ENCODE measurements at places on chromosomes 1 and 21.

GRCh38 chr21:34969423-34970166 is 79.5 kb downstream of the RUNX1 start:
- no peaks in the 10 kb centered on the region for H3K27me3 ChIP-seq
- no peak overlapping the region for H3K4me3 ChIP-seq
- H3K4me1 ChIP-seq: peaks cover 64% of the 10 kb centered on the region
- peak overlapping the region; percentile 11 for H3K27ac ChIP-seq
- H3K36me3 ChIP-seq: peaks cover 18% of the 10 kb centered on the region
- DNase-seq: no peak

DNA sequence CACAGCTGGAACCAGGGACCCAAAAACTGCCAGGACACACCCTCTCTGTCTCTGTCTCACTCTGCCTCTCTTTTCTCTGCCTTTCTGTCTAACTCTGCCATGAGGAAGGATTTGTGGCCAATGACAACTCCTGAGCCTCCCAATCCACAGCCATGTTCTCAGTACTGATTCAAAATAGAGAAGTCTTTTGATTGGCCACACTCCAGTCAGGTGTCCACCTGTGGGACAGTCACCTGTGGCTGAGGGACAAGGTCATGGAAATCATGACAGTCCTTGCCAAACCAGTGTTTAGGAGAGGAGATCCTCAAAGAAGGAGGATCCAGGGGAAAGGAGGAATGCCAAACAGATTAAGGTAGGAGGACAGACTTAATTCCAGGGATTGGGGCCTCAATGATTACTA is 15.8 kb downstream of the TINAGL1 start:
- H3K36me3 ChIP-seq: no peaks in the 10 kb centered on the region
- peaks cover 49% of the 10 kb centered on the region for H3K27me3 ChIP-seq
- DNase-seq: no peak
- no peaks in the 10 kb centered on the region for H3K4me1 ChIP-seq

DNA sequence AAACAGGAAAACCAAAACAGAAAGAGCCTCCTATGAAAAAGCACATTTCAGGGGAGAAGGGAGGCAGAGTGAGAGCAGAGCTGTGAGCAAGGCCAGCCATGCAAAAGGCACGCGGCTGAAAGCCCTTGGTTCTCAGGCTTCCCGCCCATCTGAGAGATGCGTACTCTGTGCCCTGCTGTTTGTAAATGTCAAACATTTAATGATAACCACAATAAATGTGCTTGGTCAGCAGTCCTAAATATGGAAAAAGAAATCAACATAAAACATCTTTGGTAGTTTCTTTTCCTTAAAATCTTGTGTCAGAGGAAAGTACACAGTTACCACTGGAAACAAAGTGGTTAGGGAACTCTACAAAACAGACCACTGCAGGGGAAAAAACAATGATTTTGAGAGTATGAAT is 283.1 kb downstream of the DSCAM start:
- no peak for DNase-seq
- no peaks in the 10 kb centered on the region for H3K4me1 ChIP-seq
- H3K36me3 ChIP-seq: no peaks in the 10 kb centered on the region
- H3K27ac ChIP-seq: no peak overlapping the region
- no peak overlapping the region for H3K4me3 ChIP-seq

DNA sequence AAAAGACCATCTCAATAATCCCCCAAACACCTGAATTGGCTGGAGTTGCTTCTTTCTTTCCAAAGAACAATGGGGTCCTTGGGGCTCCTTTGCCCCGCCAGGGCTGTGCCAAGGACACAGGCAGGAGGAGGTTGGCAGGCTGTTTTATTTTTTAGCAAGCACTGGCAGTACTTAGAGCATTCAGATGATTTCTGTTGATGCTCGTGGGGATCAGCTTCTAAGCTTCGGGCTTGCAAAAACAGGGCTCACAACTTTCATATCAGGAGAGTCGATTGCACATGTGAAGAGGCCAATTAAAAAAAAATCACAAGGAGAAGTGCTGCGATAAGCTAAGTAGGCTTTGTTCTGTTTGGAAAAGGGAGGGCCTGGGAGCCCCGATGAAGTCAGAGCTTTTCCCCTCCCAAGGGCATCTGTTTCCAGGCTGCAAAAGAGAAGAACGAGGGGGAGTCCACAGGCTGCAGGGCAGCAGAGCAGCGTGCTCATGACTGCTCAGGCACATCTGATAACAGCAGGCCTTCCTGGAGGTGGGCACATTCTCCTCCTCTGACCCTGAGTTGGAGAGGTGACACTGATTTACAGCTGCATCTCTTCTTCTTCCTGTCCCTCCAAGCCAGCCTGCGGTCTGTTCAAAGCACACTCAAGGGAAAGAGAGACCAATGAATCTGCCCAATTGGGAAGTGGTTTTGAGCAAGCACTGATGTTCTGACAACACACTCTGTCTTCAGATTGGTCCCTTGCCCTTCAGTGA is 27.3 kb upstream of the BCAR3 start:
- H3K27ac ChIP-seq: no peak overlapping the region
- no peaks in the 10 kb centered on the region for H3K36me3 ChIP-seq
- no peak for DNase-seq
- no peaks in the 10 kb centered on the region for H3K27me3 ChIP-seq
- peaks cover 12% of the 10 kb centered on the region for H3K4me1 ChIP-seq

DNA sequence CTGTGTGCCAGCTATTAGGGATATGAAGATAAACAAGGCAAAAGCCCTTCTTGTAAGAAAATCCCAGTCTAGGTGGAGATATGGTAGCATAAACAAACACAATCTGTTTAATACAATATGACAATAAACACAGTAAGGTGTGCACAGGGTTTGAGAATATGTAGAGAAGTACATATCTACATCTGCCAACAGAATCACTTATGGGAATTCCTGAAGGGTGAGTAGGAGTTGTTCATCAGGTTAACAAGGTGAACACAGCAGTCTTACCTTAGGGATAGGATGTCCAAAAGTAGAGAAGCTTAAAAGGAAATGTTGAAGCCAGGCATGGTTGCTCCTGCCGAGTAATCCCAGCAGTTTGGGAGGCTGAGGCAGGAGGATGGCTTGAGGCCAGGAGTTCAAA is 57.7 kb upstream of the LRRC7 start:
- DNase-seq: no peak
- H3K4me1 ChIP-seq: no peaks in the 10 kb centered on the region
- H3K27ac ChIP-seq: no peak overlapping the region
- H3K4me3 ChIP-seq: no peak overlapping the region

- H3K27me3 ChIP-seq: no peaks in the 10 kb centered on the region
- no peak overlapping the region for H3K4me3 ChIP-seq
- no peak overlapping the region for H3K27ac ChIP-seq
These were observed 245.6 kb downstream of the RRAGC start for GRCh38 chr1:38613996-38614395.

DNA sequence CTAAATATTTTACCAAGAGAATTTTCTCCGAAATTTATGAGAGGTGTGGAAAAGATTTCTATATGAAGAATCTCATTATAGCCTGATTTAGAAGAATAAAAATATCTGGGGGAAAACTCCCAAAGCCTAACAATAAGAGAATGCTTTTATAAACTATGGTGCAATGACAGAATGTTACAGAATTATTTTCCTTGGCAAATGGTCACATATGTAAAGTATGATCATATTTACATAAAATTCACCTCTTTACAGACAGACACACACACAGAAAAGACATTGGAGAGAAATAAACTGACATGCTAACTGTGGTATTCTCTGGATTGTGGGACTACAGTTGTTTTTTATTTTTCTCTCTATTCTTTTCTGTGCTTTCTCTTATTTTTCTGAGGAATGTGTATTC is 226.3 kb upstream of the USP24 start:
- H3K4me1 ChIP-seq: no peaks in the 10 kb centered on the region
- DNase-seq: no peak
- no peak overlapping the region for H3K4me3 ChIP-seq
- H3K27me3 ChIP-seq: no peaks in the 10 kb centered on the region

GRCh38 chr1:33424205-33424604 is 6.7 kb downstream of the PHC2 start:
- DNase-seq: no peak
- peaks cover 3% of the 10 kb centered on the region for H3K27me3 ChIP-seq
- H3K4me1 ChIP-seq: no peaks in the 10 kb centered on the region

DNA sequence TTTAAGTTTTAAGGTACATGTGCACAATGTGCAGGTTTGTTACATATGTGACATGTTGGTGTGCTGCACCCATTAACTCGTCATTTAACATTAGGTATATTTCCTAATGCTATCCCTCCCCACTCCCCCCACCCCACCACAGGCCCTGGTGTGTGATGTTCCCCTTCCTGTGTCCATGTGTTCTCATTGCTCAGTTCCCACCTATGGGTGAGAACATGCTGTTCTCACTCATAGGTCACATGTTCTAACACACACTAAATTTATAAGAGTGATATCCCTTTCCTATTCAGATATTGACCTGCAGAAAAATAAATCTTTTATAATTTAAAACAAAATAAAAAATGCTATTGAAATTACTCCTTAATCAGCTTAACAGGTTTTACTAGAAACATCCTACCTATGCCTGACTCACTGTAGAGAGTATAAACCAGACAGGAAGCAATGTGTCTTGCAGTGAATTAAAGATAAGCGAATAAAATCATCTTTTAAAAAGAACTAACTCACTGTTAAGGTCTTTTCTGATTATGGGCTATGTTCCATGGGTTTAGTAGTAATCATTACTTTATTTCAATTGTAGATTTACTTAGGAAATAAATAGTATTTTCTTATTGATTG is 82.0 kb upstream of the DPH5 start:
- no peaks in the 10 kb centered on the region for H3K36me3 ChIP-seq
- H3K4me3 ChIP-seq: no peak overlapping the region
- DNase-seq: no peak
- H3K27ac ChIP-seq: no peak overlapping the region

- peaks cover 33% of the 10 kb centered on the region for H3K27me3 ChIP-seq
- no peaks in the 10 kb centered on the region for H3K4me1 ChIP-seq
- no peak overlapping the region for H3K4me3 ChIP-seq
- no peaks in the 10 kb centered on the region for H3K36me3 ChIP-seq
- H3K27ac ChIP-seq: no peak overlapping the region
These were observed 106.9 kb downstream of the RIPK4 start for GRCh38 chr21:41659791-41660560.

DNA sequence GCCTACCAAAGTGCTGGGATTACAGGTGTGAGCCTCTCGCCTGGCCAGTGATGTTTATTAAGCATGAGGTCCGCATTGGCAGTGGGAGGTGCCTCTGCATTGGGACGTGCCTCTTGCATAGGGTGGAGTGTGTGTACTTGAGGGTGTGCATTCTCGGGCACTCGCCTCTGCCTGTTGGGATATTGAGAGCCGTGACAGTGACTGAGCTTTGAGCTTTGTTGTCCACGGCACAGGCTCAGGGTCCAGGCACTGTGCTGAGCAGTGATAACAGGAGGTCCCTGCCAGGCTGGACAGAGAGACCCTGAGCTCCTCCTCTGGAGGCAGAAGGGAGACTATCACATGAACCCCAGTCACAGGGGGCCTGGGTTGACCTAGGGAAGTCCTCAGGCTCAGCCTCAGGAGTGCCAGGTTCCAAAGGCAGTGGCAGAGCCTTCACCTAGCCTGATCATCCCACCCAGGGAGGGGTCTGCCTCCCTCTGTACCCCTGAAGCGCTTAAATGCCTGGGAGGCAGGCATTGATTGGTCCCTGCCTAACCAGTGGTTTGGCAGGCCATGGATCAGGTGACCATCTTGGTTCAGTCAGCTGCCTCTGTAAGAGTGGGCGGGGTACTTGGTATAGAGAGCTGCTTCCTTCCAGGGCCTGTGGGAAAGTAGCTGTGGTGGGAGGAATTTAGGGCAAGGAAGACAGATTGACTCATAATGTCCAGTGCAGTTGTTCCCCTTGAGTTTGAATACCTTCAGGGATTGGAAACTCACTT is 213.8 kb upstream of the TMEM51 start:
- DNase-seq: no peak
- peaks cover 32% of the 10 kb centered on the region for H3K27me3 ChIP-seq
- H3K36me3 ChIP-seq: no peaks in the 10 kb centered on the region
- no peak overlapping the region for H3K27ac ChIP-seq

- peak; percentile 60 for DNase-seq
- no peak overlapping the region for H3K4me3 ChIP-seq
- peaks cover 19% of the 10 kb centered on the region for H3K4me1 ChIP-seq
- H3K36me3 ChIP-seq: no peaks in the 10 kb centered on the region
- no peak overlapping the region for H3K27ac ChIP-seq
These were observed 12.1 kb upstream of the DEGS1 start for GRCh38 chr1:224170748-224171478.

DNA sequence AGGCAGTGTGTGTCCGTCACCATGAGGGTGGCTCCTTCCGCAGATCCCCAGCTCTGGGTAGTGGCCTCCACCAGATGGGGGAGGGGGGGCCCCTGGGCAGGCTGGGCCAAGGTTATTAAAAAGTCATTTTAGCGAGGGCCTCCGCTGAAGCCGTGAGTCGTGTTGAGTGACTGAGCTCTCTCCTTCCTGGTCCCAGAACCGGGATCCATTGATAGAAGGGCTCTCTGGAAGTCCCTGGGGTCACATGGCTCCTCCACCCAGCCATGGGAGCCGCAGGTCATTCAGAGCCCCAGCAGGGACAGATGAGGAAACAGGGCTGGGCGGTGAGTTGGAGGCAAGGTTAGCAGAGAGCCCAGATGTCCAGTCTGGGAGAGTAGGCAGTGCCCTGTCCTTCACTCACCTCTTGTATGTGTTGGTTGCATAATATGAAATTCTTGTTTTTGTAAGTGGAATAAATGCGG is 12.9 kb downstream of the MIIP start:
- H3K4me3 ChIP-seq: no peak overlapping the region
- no peaks in the 10 kb centered on the region for H3K27me3 ChIP-seq
- H3K36me3 ChIP-seq: peaks cover 35% of the 10 kb centered on the region
- H3K27ac ChIP-seq: no peak overlapping the region
- no peaks in the 10 kb centered on the region for H3K4me1 ChIP-seq
